Endodermal cell (in vitro differentiated cells): ENCODE measurements at places on chromosomes 11 and 22. TPM values are rescaled to one million over a fixed set of nuclear protein-coding genes. Genes with fewer than 3 reads are reported as not detected.

The IFITM10 gene
- 1.0 and 1.1 TPM in 2 replicates for total RNA-seq

- peak; percentile 55 for DNase-seq
- no peak overlapping the region for H3K27ac ChIP-seq
- no peaks in the 10 kb centered on the region for H3K4me1 ChIP-seq
- H3K36me3 ChIP-seq, result no peaks in the 10 kb centered on the region
- H3K4me3 ChIP-seq, result no peak overlapping the region
Measured at GRCh38 chr11:71062199-71062598, 190.2 kb downstream of the SHANK2 start.

The TEX54 gene
- total RNA-seq, result not detected in 2 replicates

The APLNR gene
- total RNA-seq, result 2.9 to 3.7 TPM (median 3.5 TPM) in 3 replicates

DNA sequence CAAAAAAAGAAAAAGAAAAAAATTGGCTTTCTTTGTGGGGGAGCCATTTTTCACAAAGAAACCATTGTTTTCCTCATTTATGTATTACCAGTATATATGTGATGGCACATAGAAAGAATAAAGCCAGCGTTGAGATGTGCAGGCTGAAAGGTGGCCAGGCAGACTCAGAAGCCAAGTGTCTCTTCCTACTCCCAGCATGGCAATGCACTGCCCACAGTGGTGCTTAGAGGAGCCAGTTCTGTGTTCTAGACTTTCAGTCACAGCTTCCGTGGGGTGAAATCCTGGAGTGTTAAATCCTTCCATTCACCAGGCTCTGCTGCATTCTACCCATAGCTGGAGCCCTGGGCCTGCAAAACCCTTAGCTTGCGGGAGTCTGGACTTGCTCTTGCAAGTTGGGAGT is 18.9 kb downstream of the SNAP29 start:
- DNase-seq, result no peak
- no peak overlapping the region for H3K4me3 ChIP-seq
- no peaks in the 10 kb centered on the region for H3K4me1 ChIP-seq
- H3K36me3 ChIP-seq, result peaks cover 16% of the 10 kb centered on the region
- no peak overlapping the region for H3K27ac ChIP-seq
- no peaks in the 10 kb centered on the region for H3K27me3 ChIP-seq

DNA sequence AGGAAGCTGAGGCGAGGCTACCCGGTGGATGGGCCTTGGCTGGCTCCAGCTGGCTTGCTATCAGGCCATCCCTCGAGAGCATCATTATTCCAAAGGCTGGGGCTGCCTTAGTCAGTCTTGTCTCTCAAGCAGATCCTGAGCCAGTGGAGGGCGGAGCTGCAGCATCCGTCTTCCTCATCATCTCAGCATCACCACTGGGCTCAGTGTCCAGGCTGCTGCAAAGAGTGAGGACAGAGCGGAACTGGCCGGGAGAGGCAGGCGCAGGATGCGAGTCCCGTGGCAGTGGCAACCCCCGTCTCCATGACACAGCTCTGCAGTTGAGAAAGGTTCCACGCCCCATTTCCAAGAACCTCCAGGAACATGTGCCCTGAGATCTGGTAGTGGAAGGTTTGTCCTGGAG is 4.4 kb downstream of the TP53I11 start:
- no peak for DNase-seq
- H3K36me3 ChIP-seq, result peaks cover 47% of the 10 kb centered on the region
- H3K4me3 ChIP-seq, result no peak overlapping the region
- H3K27me3 ChIP-seq, result no peaks in the 10 kb centered on the region
- peaks cover 9% of the 10 kb centered on the region for H3K4me1 ChIP-seq

DNA sequence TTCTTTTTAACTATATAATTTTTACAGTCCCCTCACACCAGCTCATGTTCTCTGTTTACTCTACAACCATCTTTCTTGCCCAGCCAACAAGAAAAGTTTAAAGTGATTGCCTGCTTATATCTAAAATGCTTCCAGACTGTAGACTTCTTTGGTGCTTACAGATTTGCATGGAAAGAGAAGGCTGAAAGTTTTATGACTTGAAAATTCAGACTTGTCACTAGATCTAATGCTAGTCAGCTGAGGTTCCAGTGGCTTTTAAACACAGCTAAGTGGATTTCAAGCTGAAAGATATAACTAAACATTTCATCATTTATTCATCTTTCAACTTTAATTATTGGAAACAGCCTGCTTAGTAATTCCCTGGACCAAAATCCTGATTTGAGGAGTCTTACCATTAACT is 178.4 kb downstream of the NAV2 start:
- no peak overlapping the region for H3K27ac ChIP-seq

DNA sequence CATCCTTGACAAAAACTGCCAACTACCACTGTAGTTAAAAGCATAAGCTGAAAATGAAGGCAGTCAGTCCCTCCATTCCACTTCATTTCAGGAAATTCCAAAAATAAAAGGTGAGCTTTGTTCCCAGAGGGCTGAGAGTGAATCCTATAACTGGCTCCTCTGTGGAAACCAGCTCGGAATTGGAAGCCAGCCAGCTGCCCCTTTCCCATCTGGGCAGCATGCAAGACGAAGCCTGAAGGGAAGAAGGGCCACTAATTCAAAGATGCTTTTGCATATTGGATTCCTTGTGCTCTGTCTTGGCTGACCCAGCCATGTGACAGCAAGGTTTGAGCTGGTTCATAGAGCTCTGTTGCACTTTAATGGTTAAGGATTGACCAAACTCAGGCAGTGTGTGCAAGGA is 83.4 kb downstream of the ALX4 start:
- no peak for DNase-seq
- no peaks in the 10 kb centered on the region for H3K27me3 ChIP-seq
- no peaks in the 10 kb centered on the region for H3K36me3 ChIP-seq
- no peak overlapping the region for H3K4me3 ChIP-seq
- no peak overlapping the region for H3K27ac ChIP-seq

GRCh38 chr11:130202818-130203689 is 43.5 kb downstream of the ST14 start:
- H3K4me1 ChIP-seq, result no peaks in the 10 kb centered on the region
- DNase-seq, result no peak
- no peaks in the 10 kb centered on the region for H3K36me3 ChIP-seq
- no peaks in the 10 kb centered on the region for H3K27me3 ChIP-seq
